ENCODE measurements at places on chromosomes 16 and 17.

DNA sequence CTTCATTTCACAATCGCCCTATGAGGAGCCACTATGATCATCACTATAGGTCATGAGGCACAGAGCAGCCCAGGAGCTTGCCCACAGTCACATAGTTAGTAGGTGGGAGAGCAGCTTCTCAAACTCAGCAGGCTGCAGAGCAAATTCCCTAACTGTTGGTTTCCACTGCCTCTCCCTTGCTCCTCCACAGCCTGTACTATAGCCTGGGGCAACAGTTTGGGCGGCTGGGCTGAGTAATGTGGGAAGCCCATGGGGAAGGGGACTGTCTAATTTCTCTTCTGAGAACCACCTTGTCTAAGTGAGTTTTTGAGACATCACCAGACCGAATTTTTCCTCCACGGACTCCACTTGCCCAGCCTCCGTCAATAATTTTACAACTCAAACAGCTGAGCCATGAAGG is 73.4 kb upstream of the GPR139 start:
- no peak for DNase-seq

- DNase-seq = no peak
Measured at GRCh38 chr16:12403746-12404658, 399.7 kb downstream of the CPPED1 start.

- DNase-seq = no peak
Measured at GRCh38 chr16:24748242-24748641, 18.8 kb downstream of the TNRC6A start.

DNA sequence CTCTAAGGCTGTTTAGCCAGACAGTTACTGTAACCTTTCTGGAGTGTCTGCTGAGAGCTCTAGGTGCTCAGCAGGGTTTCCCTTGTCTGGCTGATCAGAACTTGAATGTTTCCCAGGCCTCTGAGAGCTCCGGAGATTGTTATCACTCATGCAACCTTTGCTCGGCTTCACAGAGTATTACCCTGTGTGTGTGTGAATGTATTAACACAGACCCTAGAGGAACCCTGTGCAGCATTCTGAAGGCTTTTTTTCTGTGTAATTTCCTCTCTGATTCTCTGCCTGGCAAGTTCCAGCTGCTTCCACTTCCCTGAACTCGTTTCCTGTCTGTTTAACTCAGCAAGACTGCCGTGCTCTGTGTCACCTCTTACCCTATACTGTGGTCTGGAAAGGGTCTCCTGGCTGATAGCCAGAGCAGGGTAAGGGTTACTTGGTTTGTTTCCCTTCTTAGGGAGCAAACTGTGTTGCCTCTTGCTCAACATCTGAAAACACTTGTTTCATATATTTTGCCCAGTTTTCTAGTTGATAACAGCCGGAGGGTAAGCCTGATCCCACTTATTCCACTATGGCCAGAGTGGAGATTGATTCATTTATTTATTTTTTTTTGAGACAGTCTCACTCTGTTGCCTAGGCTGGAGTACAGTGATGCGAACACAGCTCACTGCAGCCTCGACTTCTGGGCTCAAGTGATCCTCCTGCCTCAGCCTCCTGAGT is 21.7 kb downstream of the PRMT7 start:
- no peak for DNase-seq

GRCh38 chr17:58229881-58230280 is 8.5 kb upstream of the LPO start:
- DNase-seq = no peak

GRCh38 chr17:18261146-18261515 is 669 bp downstream of the MIEF2 start:
- peak; percentile 70 for DNase-seq

DNA sequence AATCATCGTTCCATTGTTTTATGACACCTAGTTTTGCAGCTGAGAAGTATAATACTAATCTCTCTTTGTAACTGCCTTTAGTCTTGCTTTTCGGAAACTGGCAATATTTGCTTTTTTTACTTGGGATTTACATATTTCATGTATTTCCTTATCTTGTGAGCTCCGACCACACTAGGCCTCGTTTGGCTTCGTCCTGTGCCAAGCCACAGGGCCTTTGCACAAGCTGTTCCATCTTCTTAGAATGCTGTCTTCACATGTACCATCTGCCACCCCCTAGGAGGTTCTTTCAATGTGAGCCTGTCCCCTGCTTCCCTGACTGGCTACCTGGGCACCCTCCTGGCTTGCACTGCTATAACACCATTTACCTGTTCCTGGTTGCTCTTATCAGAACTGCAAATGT is 77.2 kb downstream of the SHISA6 start:
- DNase-seq = no peak

- peak; percentile 47 for DNase-seq
Measured at GRCh38 chr16:680967-681745, 946 bp downstream of the STUB1 start.

- no peak for DNase-seq
Measured at GRCh38 chr16:4332083-4332482, 16.2 kb downstream of the GLIS2 start.

GRCh38 chr16:70701998-70702397 is 16.1 kb upstream of the MTSS2 start:
- no peak for DNase-seq

Measured in stimulated activated CD8-positive, alpha-beta memory T cell treated with anti-CD3 and anti-CD28 coated beads, Interleukin-4, amount 100 ng/mL, for 48 hours (primary cell).